ENCODE measurements at places on chromosomes 16 and 17.

GRCh38 chr17:33086878-33087277 lies 95.2 kb downstream of the SPACA3 start:
- no peak for DNase-seq

GRCh38 chr17:81129289-81129688 lies 36.0 kb upstream of the PVALEF start:
- no peak for DNase-seq

- DNase-seq = no peak
These were observed 4.3 kb upstream of the C16orf95 start for GRCh38 chr16:87321336-87322107.

- no peak for DNase-seq
These were observed 12.0 kb downstream of the GALK1 start for GRCh38 chr17:75752802-75753513.

GRCh38 chr17:74635418-74635817 lies 11.9 kb upstream of the CD300E start:
- no peak for DNase-seq

DNA sequence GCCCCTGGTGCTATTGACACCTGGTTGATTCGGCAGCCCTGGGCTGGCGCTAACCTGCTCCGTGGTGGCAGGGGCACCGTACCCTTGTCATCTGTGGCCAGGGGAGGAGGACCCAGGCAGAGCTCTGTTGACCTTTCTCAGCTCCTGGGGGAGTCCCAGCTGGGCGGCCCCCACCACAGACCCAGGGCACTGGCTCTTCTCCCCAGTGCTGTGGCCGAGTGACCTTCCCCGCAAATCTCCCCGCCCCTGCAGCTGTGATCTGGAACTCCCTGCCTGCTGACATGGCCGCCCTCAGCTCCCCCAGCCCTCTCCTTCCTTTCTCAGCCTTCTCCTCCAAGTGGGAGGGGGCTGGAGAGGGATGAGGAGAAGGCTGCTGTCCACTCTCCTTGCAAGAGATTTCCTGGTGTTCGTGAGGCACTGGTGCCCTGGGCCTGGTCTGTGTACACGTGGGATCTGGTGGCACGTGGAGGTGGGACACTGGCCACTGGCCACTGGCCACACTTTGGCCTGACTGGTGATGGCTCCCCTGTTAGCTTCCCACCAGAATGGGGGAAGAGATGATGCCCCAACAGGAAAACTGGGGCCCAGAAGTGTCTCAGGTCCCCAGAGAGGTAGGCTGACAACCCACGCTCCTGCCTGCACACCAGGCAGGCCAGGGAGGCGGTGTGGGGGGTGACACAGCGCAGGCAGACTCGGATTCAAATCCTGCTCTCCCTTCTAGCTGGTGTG lies 8.2 kb downstream of the FMNL1 start:
- DNase-seq = no peak

- DNase-seq = no peak
These were observed 130.6 kb downstream of the DYNLRB2 start for GRCh38 chr16:80671281-80671849.

DNA sequence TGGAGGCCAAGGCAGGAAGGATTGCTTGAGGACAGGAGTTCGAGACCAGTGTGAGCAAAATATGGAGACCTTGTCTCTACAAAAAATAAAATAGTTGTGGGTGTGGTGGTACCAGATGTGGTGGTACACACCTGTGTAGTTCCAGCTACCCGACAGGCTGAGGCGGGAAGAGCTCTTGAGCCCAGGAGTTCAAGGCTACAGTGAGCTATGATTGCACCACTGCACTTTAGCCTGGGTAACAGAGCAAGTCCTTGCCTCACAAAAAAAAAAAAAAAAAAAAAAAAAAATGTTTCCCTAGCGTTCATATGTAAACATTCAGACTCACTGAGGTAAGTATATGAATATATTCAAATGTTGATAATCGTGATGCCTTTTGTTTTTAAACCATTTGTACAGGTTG lies 39.5 kb downstream of the CLUH start:
- no peak for DNase-seq

- DNase-seq = no peak
These were observed 9.9 kb downstream of the CASC3 start for GRCh38 chr17:40150276-40150675.

DNA sequence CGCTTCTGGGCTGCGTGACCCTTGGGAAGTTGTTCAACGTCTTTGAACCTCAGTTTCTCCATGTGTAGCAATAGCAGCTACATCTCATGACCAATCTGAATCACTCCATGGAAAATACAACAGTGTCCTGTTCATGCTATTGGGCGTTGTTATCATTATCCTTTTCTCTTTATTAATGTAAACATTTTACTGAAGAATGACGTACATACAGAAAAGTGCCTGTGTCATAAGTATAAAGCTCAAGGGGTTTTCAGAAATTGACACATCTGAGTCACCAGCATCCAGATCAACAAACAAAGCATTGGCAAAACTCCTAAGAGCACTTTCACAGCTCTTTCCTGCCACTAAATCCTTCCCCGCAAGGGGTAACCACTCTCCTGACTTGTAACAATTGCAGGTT lies 438.4 kb downstream of the XYLT1 start:
- no peak for DNase-seq
